Omental fat pad (tissue), 4 donors: ENCODE measurements at places on chromosomes 6 and 20.

GRCh38 chr6:73248192-73248903 is 14.6 kb downstream of the KHDC1 start:
- DNase-seq: no peak

- no peak for DNase-seq
Measured at GRCh38 chr6:106908386-106908840, 66.1 kb downstream of the CD24 start.

DNA sequence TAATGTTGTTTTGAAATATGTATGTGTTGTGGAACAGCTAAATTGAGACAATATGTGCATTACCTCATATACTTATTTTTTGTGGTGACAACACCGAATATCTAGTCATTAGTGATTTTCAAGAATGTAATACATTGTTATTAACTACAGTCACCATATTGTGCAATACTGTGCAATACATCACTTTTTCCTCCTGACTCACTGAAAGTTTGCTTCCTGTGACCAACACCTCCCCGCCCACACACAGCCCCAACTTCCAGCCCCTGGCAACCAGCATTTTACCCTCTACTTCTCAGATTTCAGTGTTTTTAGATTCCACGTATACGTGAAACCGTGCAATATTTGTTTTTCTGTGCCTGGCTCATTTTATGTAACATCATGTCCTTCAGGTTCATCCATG is 627.9 kb downstream of the PRKN start:
- no peak for DNase-seq

- no peak for DNase-seq
Measured at GRCh38 chr6:124226396-124226795, 422.7 kb downstream of the NKAIN2 start.

- DNase-seq: no peak
Measured at GRCh38 chr20:6039766-6040165, 14.1 kb downstream of the LRRN4 start.

GRCh38 chr20:31674895-31675827 is 37.4 kb downstream of the COX4I2 start:
- no peak for DNase-seq

GRCh38 chr6:105802703-105803102 is 283.4 kb upstream of the PRDM1 start:
- no peak for DNase-seq

DNA sequence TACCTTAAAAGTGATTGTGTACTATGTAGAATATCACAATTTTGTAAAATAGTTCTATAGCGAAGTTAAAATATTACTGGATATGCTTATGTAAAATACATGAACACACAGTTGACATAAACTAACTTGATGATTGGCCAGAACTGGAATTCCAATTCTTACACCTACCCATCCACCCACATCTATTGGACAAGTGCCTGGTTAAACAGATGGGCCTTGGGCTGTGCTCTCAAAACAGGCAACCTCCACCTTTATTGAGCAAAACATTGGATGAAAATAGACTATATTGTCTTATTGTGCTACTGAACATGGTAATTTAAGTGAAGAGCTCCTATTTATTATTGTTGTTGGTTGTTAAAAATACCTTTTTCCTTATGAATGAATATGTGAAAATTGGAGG is 154.0 kb upstream of the FLRT3 start:
- DNase-seq: no peak

GRCh38 chr6:161618831-161619454 is 345.1 kb upstream of the AGPAT4 start:
- DNase-seq: no peak

- no peak for DNase-seq
Measured at GRCh38 chr6:84309336-84309735, 81.9 kb upstream of the CEP162 start.

GRCh38 chr6:122363769-122364483 is 35.5 kb upstream of the HSF2 start:
- DNase-seq: no peak

GRCh38 chr6:23389386-23389785 is 736.6 kb upstream of the NRSN1 start:
- DNase-seq: no peak

- DNase-seq: no peak
Measured at GRCh38 chr6:129578315-129578714, 131.7 kb downstream of the ARHGAP18 start.

- DNase-seq: no peak
Measured at GRCh38 chr6:72651967-72652956, 30.4 kb downstream of the KCNQ5 start.

- DNase-seq: no peak
Measured at GRCh38 chr20:1005452-1006027, 3.4 kb upstream of the RSPO4 start.

GRCh38 chr6:41353333-41353732 is 17.9 kb downstream of the NCR2 start:
- no peak for DNase-seq

- no peak for DNase-seq
Measured at GRCh38 chr6:37585937-37586336, 86.2 kb upstream of the CCDC167 start.

GRCh38 chr6:106045077-106045476 is 41.1 kb upstream of the PRDM1 start:
- no peak for DNase-seq

- DNase-seq: no peak
Measured at GRCh38 chr20:54063992-54064676, 6.3 kb downstream of the BCAS1 start.
